Brain (organoid and tissue), 16 donors: ENCODE measurements at places on chromosomes 6 and 20.

- no peak for DNase-seq
Measured at GRCh38 chr20:17140894-17141293, 85.9 kb upstream of the PCSK2 start.

DNA sequence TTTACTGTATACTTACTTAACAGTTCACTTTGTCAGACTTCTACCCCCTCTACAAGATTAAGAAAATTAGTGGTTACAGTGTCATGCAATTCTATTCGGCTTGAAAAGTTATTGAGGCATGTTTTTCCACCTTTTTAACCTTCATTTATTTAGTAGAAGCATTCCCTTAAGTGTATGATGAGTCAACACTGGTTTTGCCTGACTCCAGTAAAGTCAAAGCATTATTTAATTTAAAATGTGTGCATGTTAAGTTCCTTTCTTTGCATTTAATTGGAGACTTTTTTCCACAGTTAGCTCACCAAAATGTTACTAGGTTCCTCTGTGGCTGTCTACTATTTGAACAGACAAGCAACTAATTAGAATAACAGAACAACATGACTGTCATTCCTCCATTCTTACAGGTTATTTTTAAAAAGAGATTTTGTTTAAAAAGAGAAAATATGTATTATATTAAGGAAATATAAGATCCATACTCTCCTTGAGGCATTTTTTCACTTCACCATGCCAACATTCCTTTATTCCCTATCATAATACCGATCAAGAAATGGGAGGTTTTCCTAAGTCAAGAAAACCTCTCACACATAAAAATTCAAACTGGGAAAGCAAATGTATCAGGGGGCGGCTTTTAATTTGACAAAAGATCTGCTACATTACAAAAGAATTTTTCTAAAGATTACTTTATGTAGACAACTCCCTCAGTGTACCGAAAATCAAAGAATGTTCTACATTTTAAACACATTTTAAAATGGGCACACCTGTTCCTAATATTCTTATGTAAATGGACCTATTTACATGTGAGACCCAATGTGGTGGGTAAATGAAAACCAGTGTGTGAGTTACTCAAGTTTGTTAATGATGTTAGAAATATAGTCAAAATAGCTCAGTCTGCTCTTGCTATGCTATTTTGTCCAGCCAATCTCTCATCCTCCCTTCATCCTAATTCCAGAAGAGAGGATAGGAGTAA lies 361.2 kb downstream of the UTRN start:
- DNase-seq: no peak

GRCh38 chr6:71287926-71288227 lies 734 bp upstream of the OGFRL1 start:
- DNase-seq: no peak

- no peak for DNase-seq
Measured at GRCh38 chr20:17023806-17024205, 203.0 kb upstream of the PCSK2 start.

GRCh38 chr6:153538491-153538890 lies 407.4 kb upstream of the RGS17 start:
- DNase-seq: no peak
